ENCODE measurements at places on chromosomes 3 and 15. TPM values are rescaled to one million over a fixed set of nuclear protein-coding genes. Genes with fewer than 3 reads are reported as not detected.

The GP5 gene
- total RNA-seq, result 1.3 TPM

- H3K27me3 ChIP-seq, result peaks cover 7% of the 10 kb centered on the region
- no peak overlapping the region for H3K4me3 ChIP-seq
- DNase-seq, result no peak
- H3K36me3 ChIP-seq, result no peaks in the 10 kb centered on the region
Observed at GRCh38 chr15:101561584-101561906, 72.0 kb upstream of the PCSK6 start.

The COL8A1 gene
- 0.10 TPM for total RNA-seq

- no peak for DNase-seq
- peaks cover 6% of the 10 kb centered on the region for H3K27me3 ChIP-seq
- H3K4me1 ChIP-seq, result no peaks in the 10 kb centered on the region
- no peaks in the 10 kb centered on the region for H3K36me3 ChIP-seq
Observed at GRCh38 chr3:110821586-110821985, 250.0 kb upstream of the NECTIN3 start.

DNA sequence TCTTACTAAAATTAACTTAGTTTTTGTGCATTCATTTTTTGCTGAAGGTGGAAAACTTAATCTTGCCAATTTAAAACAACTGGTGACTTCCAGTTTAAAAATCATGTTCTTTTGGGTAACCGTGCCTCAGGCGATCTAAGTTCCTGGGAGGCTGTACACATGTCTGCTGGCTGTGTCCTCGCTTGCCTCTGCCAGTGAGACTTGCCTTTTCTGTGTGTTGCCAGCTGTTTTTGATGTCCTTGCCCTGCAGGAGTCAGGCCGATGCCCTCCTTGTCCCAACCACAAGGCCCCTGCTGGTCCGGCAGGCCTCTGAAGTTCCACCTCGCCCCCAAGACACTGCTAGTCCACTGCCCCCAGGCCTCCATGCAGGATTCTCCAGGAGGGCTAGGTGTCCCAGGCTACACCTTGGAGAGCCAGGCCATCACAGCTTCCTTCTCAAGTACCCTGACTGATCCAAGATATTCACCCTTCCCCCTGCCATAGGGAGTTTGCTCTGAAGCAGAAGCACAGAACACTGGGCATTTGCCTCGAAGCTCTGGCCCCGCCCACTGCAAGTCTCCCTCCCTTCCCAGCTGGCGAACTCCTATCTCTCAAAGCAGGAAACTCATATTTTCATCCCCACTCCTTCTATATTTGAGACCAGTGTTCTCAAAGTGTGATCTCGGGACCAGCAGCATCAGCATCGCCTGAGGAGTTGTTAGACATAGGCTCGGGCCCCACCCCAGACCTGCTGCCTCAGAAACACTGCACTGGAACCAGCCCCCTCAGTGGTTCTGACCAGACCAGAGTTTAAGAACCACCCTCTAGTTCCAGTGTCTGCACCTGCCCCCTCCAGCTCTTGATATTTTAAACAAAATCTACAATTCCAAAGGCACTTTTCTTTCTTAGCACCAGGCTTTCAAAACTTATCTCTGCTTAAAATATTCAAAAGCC, 185.8 kb upstream of the UBE2E1 start:
- DNase-seq, result no peak
- H3K4me3 ChIP-seq, result no peak overlapping the region
- no peak overlapping the region for H3K27ac ChIP-seq
- no peaks in the 10 kb centered on the region for H3K36me3 ChIP-seq
- peaks cover 6% of the 10 kb centered on the region for H3K4me1 ChIP-seq
- H3K27me3 ChIP-seq, result no peaks in the 10 kb centered on the region

The GOLGA8G gene
- not detected for total RNA-seq

DNA sequence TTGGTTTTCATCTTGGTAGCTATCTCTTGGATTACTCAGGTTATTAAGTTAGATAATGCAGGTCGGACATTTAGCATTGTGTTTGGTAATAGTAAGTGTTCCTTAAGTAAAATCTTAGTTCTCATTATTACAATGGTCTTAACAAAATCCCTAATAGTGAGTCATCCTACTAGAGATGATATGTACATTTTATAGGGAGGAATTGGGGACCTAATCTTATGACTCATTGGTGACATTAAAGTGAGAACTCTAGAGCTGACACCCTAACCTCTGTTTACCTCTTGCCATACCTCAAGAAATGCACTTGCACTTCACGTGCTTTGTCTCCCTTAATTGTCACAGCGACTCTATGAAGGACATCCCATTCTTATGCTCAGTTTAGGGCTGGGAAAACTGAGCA, 174.9 kb downstream of the CADPS start:
- no peaks in the 10 kb centered on the region for H3K4me1 ChIP-seq
- no peak overlapping the region for H3K27ac ChIP-seq
- H3K4me3 ChIP-seq, result no peak overlapping the region
- H3K27me3 ChIP-seq, result no peaks in the 10 kb centered on the region
- no peak for DNase-seq
- no peaks in the 10 kb centered on the region for H3K36me3 ChIP-seq

The TTLL13 gene
- 0.45 TPM for total RNA-seq

The ROBO1 gene
- total RNA-seq, result not detected

DNA sequence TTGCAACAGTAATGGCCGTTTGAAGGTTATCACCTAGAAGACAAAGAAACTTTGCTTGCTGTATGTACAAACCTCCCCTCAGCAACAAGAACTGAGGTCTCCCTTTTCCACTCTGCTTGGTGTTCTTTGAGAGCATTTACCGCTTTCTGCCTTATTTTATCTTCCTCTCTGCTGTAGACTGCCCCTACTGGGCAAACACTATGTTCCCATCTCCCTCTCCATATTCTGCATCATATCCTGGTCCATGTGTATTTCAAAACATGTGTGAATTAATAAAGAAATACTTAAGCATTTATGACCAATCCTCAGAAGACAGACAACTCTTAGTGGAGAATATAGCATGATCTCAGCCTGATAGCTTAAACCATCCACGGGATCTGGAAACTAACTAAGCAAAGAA, 64.4 kb downstream of the ATP13A5 start:
- H3K4me1 ChIP-seq, result no peaks in the 10 kb centered on the region
- H3K36me3 ChIP-seq, result no peaks in the 10 kb centered on the region
- no peak overlapping the region for H3K4me3 ChIP-seq
- no peak for DNase-seq

- H3K36me3 ChIP-seq, result no peaks in the 10 kb centered on the region
- peaks cover 18% of the 10 kb centered on the region for H3K27me3 ChIP-seq
Observed at GRCh38 chr15:47959617-47960413, 161.0 kb upstream of the SLC24A5 start.

The USP50 gene
- total RNA-seq, result not detected

- H3K4me1 ChIP-seq, result no peaks in the 10 kb centered on the region
- H3K27me3 ChIP-seq, result no peaks in the 10 kb centered on the region
- no peaks in the 10 kb centered on the region for H3K36me3 ChIP-seq
Observed at GRCh38 chr3:23455084-23455483, 252.0 kb downstream of the UBE2E2 start.

GRCh38 chr15:35305031-35305550, 220.0 kb upstream of the NANOGP8 start:
- H3K27me3 ChIP-seq, result no peaks in the 10 kb centered on the region
- no peak overlapping the region for H3K4me3 ChIP-seq
- H3K36me3 ChIP-seq, result no peaks in the 10 kb centered on the region
- H3K27ac ChIP-seq, result no peak overlapping the region
- DNase-seq, result no peak
- no peaks in the 10 kb centered on the region for H3K4me1 ChIP-seq

The MED12L gene
- 1.6 TPM for total RNA-seq

GRCh38 chr3:161822291-161822690, 325.7 kb downstream of the OTOL1 start:
- no peak for DNase-seq
- H3K36me3 ChIP-seq, result no peaks in the 10 kb centered on the region
- H3K27me3 ChIP-seq, result no peaks in the 10 kb centered on the region
- H3K27ac ChIP-seq, result no peak overlapping the region

DNA sequence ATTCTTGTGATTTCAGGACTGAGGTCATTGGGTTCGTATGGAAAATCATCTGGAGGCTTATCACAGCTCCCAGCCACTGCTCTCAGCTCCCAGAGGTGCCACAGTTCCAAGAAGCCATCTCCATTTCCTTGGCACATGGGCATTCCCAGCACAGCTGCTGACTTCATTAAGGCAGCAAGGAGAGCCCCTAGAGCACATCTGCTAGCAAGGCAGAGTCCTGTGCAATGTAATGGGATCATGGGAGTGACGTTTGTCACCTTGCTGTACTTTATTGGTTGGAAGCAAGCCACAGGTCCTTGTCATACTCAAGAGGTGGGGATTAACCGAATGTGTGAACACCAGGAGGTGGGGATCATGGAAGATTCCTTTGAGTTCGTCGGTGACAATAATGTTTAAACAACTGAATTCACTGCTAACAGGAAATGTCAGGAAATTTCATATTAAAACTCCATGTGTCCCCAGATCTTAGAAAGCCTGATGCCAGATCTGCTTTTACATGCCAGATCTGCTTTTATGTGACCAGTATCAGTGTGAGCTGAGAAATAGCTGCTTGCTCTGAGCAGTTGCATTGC, 148.8 kb downstream of the GABRG3 start:
- H3K36me3 ChIP-seq, result no peaks in the 10 kb centered on the region
- H3K27ac ChIP-seq, result no peak overlapping the region
- H3K4me3 ChIP-seq, result no peak overlapping the region
- DNase-seq, result no peak

Data from activated CD4-positive, alpha-beta memory T cell treated with anti-CD3 and anti-CD28 coated beads, Interleukin-2, amount 10 ng/mL, durations not matched to agents 7 days and 5 days (primary cell).